ENCODE measurements at places on chromosomes 11 and 22. TPM values are rescaled to one million over a fixed set of nuclear protein-coding genes. Genes with fewer than 3 reads are reported as not detected.
A peak's percentile ranks its signal among the peaks of the same experiment; 100 is the strongest.

DNA sequence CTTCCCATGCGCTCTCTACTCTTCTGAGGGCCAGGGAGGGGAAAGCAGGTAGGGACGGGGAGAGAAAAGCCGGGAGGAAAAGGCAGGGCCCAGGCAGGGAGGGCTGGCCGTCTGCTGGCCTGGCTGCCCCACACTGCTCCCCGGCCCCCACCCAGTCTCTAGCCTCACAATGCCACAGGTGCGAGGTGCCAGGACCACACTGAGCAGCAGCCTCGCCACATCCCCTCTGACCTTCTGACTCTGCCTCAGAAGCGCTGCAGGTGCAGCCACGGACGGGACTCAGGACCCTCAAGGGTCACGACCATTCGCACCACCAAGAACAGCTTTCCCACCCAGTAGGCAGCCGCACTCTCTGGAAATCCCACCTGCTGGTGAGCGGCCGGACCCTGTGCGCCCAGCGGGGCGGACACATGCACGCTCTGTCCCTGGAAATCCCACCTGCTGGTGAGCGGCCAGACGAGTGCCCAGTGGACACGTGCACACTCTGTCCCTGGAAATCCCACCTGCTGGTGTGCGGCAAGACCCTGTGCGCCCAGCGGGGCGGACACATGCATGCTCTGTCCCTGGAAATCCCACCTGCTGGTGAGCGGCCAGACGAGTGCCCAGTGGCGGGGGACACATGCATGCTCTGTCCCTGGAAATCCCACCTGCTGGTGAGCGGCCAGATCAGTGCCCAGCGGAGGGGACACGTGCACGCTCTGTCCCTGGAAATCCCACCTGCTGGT lies 20.1 kb downstream of the TOLLIP start:
- DNase-seq, result no peak

GRCh38 chr11:30914143-30914762 lies 328.1 kb upstream of the MPPED2 start:
- peak; percentile 44 for DNase-seq

DNA sequence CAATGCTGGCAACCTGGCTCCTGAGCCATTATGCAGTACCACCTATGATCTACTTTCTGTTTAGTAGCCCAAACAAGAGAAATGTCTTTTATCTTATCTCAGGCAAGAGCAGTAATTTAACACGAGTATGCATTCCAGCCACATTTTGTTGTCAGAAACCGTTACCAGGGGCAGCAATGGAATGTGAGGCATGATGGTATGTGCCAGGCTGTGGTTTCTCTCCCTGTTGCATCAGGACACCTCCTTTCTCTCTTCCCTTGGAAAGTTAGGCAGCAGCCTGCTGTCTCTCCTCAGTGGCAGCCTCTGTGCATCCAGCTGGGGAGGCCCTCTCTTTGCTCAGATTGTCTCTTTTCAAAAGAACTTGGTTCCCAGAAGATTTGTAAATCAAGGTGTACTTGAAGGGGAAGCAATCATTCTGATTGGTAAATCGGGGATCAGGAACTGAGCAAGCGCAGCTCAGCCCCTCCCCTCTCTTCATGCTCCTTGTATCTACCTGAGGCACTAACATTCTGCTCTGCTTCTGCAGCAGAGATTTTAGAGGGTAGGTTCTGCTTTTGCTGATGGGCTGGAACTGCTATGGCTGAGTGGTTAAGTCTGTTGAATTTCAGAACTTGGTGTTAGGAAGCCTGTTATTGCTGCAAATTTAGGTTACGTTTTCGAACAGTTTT lies 229.2 kb downstream of the ADAMTS15 start:
- DNase-seq, result peak; percentile 99

GRCh38 chr11:102709201-102709945 lies 3.8 kb upstream of the MMP27 start:
- DNase-seq, result no peak

GRCh38 chr11:12134236-12134585 lies 23.8 kb downstream of the MICAL2 start:
- DNase-seq, result no peak

GRCh38 chr11:103842191-103842590 lies 194.2 kb upstream of the DDI1 start:
- no peak for DNase-seq

GRCh38 chr11:130588471-130588870 lies 140.0 kb downstream of the ADAMTS15 start:
- DNase-seq, result peak; percentile 72

DNA sequence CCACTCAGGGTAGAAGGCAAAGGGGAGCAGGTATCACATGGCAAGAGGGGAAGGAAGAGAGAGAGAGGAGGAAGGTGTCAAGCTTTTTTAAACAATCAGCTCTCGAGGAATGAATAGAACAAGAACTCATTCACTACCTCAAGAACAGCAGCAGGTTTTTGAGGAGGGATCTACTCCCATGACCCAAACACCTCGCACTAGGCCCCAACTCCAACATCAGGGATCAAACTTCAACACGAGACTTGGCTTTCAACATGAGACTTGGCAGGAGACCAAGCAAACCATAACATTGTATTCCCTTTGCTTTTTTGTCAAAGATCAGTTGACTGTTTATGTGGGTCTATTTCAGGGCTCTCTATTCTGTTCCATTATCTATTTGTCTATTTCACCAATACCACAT lies 26.9 kb upstream of the APOBEC3A start:
- DNase-seq, result no peak

GRCh38 chr11:48043111-48043990 lies 63.0 kb downstream of the PTPRJ start:
- no peak for DNase-seq

DNA sequence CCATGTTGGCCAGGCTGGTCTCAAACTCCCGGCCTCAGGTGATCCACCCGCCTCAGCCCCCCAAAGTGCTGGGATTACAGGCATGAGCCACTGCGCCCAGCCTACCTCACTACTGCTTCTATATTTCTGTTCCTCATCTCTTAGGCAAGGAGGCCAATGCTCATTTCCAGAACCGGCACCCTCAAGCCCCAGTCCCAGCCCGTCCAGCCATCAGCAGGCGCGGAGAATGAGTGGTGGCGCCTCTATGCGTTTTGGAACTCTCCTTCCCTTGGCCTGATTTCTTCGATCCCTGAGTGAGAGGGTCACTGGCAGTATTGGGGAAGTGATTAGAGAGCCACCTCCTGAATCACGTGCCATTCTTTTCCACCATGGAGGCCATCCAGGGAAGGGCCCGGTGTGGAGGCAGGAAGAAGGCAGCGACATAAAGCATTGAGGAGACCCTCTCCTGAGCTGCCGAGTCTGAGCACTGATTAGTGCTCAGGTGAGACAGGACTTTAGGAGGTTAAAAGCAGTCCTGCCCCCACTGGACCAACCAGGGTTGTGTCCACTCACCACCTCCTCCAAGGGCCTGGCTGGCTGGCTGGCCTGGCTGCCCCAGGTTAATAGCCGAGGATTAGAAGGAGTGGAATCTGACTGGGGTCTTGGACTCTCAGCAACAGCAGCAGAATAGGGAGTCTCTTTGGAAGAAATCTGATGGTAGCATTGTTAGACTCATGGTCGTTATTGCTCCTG lies 8.7 kb downstream of the GRIK4 start:
- DNase-seq, result no peak

DNA sequence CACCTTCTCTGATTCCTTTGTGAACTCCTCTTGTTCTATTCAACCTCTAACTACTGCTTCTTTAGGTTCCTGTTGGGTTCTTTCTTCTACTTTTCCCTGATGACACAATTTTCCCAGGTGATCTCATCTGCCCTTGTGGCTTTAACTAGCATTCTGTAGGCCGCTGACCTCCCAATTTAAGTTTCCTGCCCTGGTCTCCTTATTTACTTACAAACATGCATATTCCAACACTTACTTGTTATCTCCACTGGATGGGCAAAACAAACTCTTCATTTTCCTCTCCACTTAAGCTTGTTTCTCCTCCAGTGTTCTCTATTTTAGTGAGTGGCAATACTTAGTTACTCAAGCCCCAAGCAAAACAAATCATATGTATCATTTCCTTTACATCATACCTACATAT lies 734.5 kb downstream of the METTL15 start:
- peak; percentile 83 for DNase-seq

DNA sequence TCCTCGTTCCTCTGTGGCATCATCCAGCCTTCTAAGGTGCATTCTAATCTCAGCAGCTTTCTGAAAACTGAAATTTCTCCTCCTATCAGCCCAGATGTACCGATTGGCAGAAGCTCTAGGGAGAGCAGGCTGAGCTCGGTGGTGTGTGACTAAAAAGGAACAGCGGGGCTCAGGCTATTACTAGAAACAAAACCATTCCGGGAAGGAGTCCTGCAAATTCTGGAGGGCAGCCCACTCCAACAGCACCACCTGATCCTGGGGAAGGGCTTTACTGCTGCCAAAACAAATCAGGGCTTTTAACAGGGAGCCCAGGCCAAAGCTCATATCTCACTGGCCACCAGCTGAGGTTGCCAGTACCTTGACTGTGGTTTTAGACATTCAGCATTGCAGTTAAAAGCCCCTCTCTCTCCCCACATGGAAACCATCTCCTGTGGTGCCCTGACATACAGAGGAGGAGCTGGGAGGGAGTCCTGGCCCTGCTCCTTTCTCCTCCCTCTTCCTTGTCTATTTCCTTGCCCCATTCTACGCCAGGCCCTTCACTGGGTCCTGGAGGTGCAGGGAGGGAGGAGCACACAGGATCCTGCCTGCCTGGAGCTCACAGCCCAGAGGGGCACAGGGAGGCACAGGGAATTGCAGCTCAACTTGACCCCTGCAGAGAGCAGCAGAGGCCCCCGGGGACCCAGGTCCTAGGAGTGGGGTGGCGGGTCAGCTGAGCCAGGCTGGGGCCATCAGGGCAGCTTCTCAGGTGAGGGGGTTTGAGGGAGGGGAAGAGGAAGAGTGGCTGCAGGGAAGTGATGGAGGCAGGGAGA lies 889 bp downstream of the PLAAT4 start:
- peak; percentile 70 for DNase-seq

- peak; percentile 22 for DNase-seq
Observed at GRCh38 chr11:16982256-16982671, 31.9 kb downstream of the PLEKHA7 start.

- DNase-seq, result peak; percentile 96
Observed at GRCh38 chr11:83051760-83052671, 19.7 kb downstream of the RAB30 start.

DNA sequence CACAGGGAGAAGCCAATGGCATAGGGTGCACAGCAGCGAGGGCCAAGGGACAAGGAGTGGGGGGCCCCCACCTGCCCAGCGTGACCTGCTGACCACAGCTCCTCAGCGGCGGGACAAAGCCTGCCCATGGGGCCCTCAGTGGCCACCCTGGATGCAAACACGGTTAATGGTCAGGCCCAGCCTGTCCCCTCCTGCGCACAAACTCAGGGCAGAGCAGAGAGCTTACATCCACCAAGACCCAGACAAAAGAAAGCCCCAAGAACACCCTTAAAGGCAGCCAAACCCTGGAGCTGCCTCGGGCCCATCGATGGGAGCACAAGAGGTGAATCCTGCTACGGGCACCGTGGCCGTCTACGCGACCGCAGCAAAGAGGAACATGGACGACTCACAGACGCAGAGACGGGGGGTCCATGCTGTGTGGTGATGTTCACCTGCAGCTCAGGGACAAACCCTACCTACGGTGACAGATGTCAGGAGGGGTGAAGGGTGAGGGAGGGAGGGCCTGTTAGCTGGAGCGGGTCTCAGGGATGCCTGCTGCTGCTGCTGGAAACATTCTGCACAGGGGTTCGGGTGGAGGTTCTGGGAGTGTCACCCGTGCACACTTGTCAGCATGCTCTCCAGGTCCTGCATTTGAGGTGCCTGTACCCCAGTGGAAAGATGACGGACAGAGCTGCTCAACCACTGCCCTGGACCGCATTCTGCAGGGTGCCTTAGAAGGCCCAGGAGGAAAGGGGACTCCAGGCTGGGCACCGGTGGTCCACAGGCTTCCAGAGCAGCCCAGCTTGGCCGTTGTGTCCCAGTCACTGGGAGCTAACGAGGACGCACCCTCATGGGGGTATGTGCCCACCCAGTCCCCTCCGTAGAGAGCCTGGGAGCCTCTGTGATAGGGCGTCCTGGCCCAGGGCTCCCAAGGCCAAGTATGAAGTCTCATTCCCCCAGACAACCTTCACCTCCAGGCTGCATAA lies 11.6 kb downstream of the ASCL2 start:
- DNase-seq, result no peak

Gene MOV10L1
- total RNA-seq, result 0.71 TPM

Gene RASL10A
- total RNA-seq, result not detected

Gene ACTN3
- not detected for total RNA-seq

Gene ALDH3B2
- not detected for total RNA-seq
